ENCODE measurements at places on chromosomes 7 and 10.

GRCh38 chr10:28367929-28368484 is 65.1 kb upstream of the MPP7 start:
- no peak for DNase-seq

- no peak for DNase-seq
These were observed at the start of gene SAMD9L for GRCh38 chr7:93148144-93148543. Gene SAMD9L (minus strand): TSS chr7:93148385. CDS start chr7:93135971, 12,414 bp downstream.

DNA sequence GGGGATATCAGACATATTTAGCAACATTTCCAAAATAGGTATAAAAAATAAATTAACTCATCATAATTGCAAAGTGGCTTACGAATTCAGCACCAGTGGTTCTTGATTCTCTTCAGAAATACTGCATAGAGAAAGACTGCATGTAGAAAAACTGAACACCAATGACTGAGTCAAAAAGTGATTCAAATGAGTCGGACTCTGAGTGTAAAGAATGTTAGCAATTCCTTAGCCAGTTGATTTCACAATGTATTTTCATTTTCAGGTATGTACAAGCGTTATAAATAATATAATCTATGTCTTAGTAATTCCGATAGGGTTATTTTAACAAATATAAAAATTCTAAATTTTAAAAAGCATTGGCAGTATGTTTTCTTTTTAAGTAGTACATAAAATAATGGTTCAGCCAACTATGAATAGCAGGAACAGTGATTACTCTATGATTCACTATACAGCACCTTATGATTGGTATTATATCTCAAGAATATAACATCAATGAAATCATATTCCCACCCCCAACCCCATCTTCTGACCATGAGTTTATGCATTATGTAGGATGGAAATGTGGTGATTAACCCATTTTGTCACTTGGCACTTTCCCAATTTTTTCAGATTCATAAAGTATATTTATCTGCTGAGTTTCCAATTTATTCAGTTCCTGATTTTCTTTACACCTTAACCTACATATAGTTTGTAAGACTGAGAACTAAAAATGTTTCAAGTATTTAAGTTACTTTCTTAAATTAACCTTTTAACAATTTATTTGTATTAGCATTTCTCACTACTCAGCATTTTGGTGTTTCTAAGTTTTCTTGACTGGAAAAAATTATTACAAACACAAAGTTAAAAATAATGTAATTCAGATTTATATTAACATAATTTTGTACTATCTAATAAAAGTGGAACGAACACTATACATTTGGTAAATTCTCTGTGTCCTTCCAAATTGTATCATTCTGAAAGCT is 33.9 kb downstream of the DNAJC1 start:
- DNase-seq = no peak

DNA sequence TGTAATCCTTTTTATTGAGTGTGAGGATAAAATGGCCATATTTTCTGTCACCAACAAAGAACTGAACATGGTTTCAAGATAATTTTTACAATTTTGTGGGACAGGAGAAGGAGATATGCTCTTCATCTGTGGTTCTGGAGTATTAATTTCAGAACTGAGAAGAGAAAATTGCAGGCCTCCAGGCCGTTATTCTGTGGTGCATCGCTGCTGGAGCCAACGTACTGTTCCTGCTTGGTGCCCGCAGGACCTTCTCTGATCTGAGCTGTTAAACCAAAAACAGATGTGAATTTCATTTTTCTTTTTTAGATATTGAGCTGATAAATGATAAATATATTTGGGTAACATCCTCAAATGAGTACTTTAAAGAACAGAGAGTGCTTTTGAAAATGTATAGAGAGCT is 63.9 kb downstream of the IKZF1 start:
- DNase-seq = no peak

DNA sequence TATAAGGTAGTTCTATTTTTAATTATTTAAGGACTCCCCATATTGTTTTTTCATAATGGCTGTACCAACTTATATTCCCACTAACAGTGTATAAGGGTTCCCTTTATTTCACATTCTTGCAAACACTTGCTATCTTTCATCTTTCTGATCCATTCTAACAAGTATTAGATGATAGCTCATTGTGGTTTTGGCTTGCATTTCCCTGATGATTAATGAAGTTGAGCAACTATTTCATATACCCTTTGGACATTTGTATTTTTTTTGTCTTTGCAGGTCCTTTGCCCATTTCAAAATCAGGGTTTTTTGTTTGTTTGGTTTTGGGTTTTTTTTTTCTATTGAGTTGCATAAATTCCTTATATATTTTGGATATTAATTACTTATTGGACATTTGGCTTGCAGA is 107.2 kb downstream of the EPC1 start:
- no peak for DNase-seq

DNA sequence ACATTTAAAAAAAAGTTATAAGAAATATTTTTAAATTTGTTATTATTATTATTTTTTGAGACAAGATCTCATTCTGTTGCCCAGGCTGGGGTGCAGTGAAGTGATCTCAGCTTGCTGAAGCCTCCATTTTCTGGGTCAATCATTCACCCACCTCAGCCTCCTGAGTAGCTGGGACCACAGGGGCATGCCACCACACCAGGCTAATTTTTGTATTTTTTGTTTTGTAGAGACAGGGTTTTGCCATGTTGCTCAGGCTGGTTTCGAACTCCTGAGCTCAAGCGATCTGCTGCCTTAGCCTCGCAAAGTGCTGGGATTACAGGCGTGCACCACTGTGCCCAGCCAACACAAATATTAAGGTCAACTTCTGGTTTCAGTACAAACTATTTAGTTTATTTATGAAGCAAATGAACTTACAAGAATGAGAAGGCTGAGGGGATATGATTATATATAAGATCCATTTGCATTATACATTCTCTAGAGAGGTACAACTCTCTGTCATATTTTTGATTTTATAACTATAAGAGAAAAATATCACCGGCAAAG is 45.9 kb upstream of the FAM133B start:
- DNase-seq = no peak

GRCh38 chr7:155954550-155955366 is 142.5 kb upstream of the SHH start:
- no peak for DNase-seq

GRCh38 chr10:126730856-126731609 is 60.5 kb upstream of the C10orf90 start:
- no peak for DNase-seq

DNA sequence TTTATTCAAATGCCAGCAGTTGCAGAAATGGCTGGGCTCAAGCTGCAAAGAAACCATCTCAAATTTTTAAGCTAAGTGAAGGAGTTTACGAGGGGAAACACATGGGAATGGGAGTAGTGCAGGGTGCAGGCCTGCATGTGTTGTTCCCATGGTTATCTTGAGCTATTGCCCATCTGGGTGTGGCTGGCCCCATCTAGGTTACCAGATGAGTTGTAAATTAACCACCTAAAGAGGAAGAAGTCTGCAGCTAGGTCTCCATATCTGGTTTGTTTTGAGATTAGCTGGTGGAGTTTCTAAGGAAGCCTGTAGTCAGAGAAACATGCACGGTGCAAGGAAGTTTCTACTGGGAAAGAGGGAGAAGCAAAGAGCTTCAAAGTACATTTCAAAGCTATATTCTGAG is 23.3 kb upstream of the STEAP2 start:
- no peak for DNase-seq

GRCh38 chr10:103819493-103819892 is 35.9 kb downstream of the SH3PXD2A start:
- no peak for DNase-seq

DNA sequence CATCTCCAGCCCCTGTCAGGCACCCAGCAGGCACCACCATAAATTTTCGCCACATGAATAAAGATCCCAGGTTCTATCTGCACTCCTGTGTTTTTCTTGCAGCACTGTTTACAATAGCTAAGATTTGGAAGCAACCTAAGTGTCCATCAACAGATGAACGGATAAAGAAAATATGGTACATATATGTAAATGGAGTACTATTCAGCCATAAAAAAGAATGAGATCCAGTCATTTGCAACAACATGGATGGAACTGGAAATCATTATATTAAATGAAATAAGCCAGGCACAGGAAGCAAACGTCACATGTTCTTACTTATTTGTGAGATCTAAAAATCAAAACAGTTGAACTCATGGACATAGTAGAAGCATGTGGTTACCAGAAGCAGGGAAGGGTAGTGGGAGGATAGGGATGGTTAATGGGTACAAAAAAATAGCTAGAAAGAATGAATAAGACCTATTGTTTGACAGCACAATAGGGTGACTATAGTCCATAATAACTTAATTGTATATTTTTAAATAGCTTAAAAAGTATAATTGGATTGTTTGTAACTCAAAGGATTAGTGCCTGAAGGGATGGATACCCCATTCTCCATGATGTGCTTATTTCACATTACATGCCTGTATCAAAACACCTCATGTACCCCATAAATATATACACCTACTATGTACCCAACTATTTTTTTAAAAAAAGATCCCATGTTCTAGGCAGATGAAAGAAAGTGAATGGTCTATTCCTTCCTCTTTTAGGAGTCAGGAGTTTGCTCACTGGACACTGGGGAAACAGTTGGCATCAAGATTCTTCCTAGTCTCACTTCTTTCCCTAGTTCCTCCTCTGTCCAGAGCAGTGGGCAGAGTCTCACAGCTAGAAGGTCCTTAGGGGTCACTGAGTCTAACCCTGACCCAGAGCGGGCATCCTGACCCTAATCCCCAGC is 1.0 kb upstream of the NPFFR1 start:
- DNase-seq = no peak

- DNase-seq = no peak
These were observed 55.3 kb downstream of the INPP5A start for GRCh38 chr10:132592790-132593383.

DNA sequence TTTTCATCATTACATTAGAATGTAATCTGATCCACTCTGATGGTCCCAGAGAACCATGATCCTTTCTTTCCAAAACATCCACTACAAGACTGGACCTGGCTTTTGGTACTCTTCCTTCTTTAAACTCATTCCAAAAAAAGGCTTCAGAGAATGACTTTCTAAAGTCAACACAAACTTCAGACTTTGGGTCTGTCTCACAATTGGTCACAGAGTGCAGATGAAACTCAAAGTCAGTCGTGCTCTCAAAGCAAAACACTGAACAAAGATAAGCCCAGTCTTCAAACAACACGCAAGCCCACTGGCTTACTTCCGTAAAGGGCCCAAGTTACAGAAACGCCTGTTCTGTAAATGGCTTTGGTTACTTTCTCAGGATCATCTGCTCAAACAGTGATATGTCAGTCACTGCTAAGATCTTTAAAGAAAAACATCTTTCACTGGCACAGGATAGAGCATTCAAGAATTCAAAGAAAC is 250.9 kb upstream of the MKLN1 start:
- no peak for DNase-seq

GRCh38 chr7:51249187-51249945 is 67.2 kb downstream of the COBL start:
- no peak for DNase-seq

GRCh38 chr10:64497306-64497705 is 976.1 kb downstream of the REEP3 start:
- no peak for DNase-seq

DNA sequence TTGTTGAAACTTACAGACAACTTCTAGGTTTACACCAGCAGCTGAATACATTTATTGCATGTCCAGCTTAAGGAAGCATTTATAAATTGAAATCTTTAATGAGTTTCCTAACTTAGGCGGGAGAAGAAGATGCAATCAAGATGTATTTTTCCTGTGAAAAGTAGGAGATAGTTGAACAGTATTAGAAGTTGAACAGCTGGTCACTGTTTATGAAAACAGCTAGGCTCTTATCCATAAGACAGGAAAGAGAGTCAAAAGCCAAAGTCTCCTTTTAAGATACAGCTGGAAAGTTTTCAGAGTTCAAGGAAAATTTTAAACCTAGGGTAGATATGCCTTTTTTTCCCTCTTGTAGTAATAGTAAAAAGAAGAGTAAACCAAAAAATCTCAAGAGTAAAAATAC is 236.1 kb upstream of the FERD3L start:
- DNase-seq = no peak

DNA sequence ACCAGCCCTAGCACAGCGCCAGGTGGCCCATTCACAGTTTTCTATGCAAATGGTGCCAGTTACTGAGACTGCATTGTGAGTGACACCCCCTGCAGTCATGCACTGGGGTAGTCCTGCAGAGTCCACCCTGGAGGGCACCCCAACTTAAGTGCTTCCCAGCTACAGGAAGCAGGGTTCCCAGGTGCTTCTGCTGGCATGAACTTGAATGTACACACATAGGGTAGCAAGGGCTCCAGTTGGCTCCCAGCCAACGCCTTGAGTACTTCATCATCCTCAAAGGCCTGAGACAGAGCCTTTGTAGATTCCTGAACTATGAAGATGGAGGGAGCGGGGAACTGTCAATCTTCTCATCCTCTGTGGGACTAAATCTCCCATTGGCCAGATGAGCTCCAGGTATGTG is 11.5 kb upstream of the NPFFR1 start:
- DNase-seq = no peak

DNA sequence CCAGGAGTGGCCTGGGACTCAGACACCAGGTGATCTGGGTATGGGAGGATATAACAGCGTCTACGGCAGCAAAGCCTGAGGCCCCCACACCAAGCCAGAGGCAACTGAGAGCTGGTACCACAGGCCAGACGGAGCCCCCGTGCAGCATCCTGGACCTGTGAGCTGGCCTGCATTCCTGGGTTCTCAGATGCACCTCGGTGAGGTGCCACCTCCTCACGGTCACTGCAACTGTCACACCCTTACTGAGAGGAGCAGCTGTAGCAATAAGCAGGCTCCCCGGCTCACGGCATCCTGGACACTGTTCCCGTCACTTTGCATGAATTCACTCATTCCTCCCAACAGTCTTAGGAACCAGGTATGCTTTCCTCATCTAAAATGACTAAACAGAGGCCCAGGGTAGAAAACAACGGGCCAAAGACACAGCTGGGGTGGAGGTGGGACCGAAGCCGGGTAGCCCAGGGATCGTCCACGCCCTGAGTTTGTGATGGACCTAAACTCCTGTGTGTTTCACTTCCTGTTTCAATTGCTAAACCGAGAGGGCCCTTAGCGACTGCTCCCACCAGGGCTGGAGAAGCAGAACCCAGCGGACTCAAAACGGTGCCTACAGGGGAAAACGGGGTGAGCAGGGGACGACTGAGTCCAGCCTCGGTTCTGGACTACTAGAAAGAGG is 98.7 kb downstream of the CTBP2 start:
- DNase-seq = no peak

GRCh38 chr7:110943701-110944345 is 147.1 kb upstream of the LRRN3 start:
- no peak for DNase-seq

DNA sequence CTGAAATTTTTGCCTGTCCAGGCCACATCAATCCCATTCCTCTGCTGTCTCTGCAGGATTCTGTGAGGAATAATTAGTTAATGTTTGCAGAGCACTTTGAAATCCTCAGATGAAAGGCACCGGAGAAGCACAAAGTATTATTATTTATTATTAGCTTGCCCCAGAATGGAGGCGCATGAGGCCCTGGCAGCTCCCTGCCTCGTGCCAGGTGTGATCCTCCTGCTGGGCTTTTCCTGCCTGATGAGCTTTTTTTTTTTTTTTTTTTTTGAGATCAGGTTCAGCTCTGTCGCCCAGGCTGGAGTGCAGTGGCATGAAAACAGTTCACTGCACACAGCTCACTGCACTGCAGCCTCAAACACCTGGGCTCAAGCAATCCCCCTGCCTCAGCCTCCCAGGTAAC is 65.2 kb downstream of the TCF7L2 start:
- no peak for DNase-seq

- no peak for DNase-seq
These were observed 444 bp downstream of the NKX1-2 start for GRCh38 chr10:124449170-124450011.

- no peak for DNase-seq
These were observed 172.6 kb downstream of the MALRD1 start for GRCh38 chr10:19221216-19221615.

GRCh38 chr7:96997512-96998032 is 7.8 kb upstream of the DLX6 start:
- no peak for DNase-seq
